H7 (cell line): ENCODE measurements at places on chromosomes 4 and X.
A peak's percentile ranks its signal among the peaks of the same experiment; 100 is the strongest.

GRCh38 chr4:157838366-157838765 lies 334.5 kb downstream of the GASK1B start:
- no peak for DNase-seq

DNA sequence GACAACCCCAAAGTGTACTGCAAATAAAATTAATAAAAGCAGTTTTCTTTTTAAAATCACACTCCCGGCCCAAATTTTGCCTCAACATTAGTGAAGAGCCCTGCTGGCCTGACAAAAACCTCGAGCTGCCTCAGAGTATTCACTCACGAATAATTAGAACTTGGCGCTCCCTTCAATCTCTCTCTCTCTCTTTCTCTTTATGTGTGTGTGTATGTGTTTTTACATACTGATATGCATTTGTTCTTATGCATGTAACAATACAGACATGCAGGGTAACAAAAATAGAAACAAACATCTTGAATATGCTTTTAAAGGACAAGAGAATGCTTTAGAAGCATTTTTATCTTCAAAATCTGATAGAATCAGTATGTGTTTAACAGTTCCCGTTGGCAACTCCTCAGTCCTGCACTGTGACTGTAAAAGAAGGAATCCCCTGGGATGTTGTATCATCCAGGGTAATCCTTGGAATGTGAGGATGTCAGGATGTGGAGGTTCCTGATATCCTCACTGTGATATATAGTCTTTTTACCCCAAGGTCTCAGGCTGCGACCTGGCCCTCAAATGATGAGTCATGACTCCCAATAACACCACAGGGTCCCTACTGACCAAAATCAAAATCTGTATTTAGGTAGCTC lies 53.0 kb downstream of the PTCHD1 start:
- DNase-seq = no peak

- DNase-seq = no peak
Measured at GRCh38 chr4:138192113-138192512, 50.0 kb downstream of the SLC7A11 start.

GRCh38 chr4:76950956-76951671 lies 1.6 kb downstream of the SEPTIN11 start:
- DNase-seq = peak; percentile 24

DNA sequence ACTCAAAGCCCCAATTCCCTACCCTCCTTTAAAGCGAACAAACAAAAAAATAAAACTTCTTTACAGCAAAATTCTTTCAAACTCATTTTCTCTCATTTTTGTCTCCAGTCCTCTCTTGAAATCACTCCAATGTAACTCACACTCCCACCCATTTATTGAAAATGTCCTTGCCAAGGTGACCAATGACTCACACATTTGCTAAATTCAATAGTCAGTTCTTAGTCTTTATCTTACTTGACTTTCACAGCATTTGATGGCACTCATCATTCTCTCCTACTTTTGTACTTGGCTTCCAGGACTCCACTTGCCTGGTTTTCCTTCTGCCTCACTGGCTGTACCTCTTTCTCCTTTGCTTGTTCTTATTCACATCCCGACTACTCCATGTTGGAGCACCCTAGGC lies 19.9 kb downstream of the CC2D2A start:
- no peak for DNase-seq

DNA sequence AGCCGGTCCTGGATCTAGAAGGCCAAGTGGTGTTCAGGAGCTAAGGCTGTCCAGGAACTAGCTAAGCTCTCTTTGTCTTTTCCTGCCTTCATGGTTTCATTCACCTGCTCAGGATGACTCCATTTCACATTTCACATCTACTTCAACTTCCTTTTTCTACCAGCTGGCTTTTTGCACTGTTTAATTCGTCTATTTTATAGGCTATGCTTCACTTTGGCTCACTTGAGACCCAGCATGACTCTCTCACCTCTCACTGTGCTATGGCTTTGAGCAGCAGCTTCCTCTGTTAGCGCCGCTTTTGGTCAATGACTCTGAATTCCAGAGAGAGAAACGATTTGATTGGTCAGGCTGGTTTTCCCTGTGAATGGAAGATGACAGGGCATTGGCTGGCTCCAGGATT lies 213.5 kb upstream of the CLNK start:
- no peak for DNase-seq

DNA sequence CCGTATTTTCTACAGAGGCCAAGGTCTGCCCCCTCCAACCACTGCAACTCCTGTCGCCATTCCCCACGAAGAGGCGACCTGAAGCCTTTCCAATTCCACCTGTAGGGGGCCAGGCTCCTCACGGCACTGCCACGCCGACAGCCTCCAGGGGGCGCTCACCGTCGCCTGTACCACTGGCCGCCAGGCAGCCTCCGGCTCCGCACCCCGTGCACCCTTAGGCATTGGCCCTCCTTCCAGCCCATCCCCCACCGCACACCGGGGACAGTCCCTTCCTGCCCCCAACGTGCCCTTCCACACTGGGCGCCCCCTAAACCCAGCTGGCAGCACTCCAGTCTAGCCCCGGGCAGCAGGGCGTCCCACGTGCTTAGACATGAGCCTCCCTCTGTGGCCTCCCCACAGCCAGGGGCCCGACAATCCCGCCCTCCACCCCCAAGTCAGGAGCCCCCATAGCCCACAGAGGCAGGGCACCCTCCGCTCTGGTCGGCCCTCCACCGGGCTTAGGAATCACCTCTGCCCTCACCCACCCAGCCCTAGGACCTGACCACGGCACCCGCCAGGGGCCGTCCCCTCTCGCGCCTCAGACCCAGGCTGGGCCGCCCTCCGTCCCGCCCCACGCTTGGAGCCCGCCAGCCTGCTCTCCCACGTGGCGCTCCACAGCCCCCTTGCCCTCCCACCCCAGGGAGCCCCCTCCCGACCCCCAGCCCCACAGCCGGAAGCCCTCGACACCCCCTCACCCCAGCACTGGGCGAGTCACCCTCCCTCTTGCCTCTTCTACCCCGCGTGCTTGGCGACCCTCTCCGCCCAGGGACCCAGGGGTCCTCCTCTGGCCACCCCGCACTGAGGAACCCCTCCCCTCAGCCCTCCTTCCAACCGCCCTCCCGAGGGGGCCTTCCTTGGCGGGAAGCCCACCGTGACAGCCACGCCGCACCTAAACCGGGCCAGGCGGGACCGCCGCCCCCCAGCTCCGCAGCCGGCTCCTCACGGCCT lies 711 bp downstream of the PNMA6E start:
- DNase-seq = peak; percentile 94

- DNase-seq = no peak
Measured at GRCh38 chr4:112674376-112674775, 37.4 kb downstream of the LARP7 start.

DNA sequence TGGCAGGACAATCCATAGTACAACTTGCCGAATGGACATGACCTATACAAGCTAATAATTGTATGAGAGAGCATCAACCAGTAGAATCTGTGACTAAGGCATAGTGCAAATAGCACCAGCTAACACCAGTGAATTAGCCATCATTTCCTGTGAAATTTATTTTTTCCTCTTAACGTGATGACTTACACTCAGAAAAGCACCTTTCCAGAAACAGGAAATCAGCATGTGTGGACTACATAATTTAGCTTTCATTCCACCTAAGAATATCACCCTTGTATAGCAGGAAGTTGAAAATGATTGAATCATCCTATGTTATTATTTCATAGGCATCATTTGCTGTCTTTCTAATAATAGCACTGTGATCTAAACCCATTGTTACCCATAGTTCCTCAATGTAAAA lies 1393.4 kb upstream of the PCDH7 start:
- no peak for DNase-seq

DNA sequence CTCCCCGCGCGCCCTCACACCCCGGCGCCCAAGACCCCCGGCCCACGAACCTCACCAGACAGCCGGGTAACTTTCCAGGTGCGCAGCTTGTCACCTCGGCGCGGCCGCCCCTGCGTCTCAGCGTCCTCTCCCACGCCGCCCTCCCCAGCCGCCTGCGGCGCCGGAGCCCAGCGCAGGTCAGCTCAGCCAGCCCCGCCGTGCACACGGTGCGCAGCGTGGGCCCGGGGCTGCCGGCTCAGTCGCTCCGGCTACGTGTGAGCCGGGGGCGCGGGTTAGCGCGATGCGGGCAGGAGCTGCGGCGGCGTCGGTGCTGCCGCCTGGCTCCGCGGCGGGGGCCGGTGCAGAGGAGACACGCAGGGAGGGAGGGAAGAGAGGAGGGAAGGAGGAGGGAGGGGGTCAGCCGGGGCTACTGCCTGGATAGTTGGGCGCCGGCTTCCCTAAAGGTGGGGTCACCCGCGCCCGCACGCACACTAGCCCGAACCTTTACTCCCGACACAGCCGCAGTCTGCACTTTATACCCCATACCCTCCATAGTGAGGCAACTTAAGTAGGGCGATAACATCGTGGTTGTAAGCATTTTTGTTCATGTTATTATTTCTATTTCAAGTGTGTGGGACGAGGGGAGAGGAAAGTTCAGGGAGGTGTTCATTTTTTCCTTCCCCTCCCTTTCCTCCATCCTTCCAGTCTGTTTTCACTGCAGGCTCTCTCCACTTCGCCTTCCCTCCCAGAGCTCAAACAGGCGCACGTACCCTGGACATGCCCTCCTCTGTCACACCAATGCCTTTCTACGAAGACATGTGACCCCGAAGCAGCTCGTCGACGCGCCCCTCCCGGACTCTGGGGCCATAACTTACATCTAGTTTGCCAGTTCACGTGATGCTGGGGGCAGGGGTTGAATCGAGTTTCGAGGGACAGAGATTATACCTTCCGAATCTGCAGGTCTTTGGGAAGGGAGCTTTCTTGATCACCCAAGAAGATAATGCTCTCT lies at the start of gene PRKG2:
Gene PRKG2, minus strand, starts transcription at position 342 of the 988 bp plus-strand sequence. CDS start 10,175 bp downstream, outside the sequence.
- peak; percentile 74 for DNase-seq
